ENCODE measurements at places on chromosomes 13 and 19.

GRCh38 chr19:29610213-29610573 is 4.1 kb downstream of the POP4 start:
- no peak for DNase-seq

GRCh38 chr13:27211771-27212364 is 39.5 kb upstream of the RPL21 start:
- DNase-seq, result no peak

DNA sequence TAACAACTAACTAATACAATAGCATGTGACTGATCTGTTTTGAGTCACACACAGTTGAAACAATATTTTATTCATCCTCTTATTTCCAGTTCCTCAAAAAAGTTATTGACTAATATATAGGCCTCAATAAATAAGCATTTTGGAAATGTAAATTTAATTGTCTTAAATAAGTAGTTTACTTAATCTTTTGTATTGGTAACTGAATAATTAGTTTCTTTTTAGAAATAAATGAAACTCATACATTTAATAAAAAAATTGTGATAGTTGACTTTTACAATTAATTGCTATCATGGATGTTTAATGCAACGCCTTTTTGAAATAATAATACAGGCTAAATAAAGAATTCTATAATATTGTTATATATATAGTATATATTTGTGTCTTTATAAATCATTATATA is 500.8 kb upstream of the PCDH20 start:
- DNase-seq, result no peak

- no peak for DNase-seq
Measured at GRCh38 chr13:40911341-40911740, 107.8 kb downstream of the ELF1 start.

DNA sequence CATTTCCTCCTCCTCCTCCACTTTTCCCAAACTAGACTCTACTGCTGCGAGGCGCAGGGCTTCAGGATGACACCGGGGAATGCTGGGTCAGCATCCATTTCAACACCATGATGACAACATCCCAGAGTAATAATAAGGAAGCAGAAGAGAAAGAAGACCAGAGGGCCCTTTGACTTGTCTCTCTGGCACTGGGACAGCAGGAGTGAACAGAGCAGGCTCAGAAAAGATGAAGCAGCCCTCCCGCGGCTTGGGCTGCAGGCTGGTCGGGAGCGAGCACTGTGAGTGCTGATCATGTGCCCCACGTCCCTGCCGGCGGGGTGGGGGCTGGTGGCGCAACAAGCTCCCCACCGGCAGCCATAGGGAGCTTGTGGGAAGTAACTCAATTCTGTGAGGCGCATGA is 30.5 kb downstream of the RANBP3 start:
- no peak for DNase-seq

DNA sequence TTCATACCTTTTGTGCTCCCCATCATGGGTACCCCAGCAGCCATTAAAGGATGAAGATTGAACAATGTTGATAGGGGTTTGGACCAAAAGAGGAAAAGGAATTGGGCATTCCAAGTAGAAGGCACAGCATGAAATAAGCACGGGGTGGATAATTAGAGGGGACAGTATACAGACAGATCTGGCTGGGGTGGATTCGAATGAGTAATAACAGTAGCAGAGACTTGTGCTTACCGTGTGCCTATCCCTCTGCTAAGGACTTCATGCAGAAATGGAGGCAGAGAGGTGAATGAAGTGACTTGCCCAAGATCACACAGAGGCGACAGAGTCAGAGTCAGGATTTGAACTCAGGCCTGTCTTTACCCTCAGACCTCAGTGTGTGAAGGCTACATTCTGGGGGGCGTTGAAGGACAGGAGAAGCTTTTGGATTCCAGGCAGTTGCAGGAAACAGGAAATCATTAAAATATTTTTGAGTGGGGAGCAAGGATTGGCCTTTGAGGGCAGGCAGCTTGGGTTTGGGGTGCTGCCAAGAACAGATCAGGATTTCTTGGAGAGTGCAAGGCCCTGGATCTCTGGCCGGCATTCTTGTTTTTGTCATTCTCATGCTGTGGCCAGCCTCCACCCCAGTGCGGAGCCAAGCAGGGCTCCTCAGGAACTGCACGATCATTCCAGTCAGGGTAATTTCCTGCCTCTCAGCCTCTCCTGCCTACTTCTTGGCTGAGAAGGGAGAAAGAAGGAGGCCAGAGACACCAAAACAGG is 18.7 kb downstream of the PAF1 start:
- no peak for DNase-seq

- no peak for DNase-seq
Measured at GRCh38 chr13:45109102-45109720, 11.1 kb upstream of the GTF2F2 start.

DNA sequence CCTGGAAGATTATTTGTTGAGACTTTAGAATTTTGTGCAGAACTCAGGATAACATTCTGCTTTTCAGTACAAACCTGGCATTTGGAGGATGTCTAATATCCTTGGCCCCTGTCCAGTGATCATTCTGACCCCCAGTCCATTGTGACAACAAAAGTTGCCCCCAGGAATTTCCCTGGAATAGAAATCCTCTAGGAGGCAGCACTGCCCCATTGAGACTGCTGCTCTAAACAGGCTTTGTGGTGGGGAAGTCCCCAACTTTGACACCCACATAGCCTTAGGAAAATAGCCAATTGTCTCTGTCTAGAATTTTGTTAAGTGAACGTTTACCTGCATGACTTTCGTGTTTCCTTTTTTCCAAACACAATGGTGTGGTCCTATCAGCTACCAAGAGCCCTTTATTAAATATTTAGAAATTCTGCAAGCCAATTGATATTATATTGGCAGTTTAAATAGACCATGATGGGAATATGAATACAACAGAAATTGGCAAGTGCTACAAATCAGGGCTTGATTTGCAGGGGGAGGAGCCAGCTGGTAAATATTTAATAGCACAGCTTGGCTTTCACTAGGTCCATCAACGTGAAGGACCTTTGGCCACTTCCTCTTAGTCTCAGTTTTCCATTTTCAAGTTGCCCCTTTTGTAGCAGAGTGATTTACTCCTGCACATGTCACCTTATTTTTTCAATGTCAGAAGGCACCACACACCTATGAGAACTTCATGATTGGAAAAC is 451.7 kb downstream of the EFNB2 start:
- no peak for DNase-seq

GRCh38 chr13:101845245-101846020 is 393.0 kb downstream of the ITGBL1 start:
- DNase-seq, result no peak

DNA sequence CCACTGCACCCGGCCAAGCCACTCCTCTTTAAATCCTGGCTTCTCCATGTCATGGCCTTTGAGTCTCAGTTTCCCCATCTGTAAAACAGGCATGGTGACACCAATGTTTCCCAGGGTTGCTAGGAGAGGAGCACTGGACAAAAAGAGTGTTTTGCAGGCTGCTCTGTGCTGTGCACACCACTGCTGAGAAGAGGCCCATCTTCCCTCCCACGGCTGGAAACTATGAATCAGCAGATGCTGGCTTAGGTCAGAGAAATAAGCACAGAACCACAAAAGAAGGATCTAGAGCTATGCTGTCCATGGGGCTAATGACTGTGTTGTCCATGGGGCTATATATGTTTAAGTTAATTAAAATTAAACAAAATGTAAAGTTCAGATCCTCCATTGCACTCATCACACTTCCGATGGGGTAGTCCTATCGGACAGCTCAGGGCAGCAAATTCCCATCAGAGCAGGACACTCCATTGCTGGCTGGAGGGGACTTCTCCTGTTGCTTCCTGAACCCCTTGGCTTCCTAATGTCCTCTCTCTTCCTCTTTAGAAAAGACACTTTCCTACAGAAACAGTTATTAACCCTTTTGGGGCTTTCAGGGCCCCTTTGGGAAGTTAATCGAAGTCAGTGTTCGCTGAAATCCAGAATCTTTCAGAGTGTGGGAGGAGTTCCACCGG is 37.1 kb downstream of the TSHZ3 start:
- DNase-seq, result peak; percentile 23

GRCh38 chr13:41956272-41956671 is 4.6 kb downstream of the VWA8 start:
- DNase-seq, result no peak

DNA sequence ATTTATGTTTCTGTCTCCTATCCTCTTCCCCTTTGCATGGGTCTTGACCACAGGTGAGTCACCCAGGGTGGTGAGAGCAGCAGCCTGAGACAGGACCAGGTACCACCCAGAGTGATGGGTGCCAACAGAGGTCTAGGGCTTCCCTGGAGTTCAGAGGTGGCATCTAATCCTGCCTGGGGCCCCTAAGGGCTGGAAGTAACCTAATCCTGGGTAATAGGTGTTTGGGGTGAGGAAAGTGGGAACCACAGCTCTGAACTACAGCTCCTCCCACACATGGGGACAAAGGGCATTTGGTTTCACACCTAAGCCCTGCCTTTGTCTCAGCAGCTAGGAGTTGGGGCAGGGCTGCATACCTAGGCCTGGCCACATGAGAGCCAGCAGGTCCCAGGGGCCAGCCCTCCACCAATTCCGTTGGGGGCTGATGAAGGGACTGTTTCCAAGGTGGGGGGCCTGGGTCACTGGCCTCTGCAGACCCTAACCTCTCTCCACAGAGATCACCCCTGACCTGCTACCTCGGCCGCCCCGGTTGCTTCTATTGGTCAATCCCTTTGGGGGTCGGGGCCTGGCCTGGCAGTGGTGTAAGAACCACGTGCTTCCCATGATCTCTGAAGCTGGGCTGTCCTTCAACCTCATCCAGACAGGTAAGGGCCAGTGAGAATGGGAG is 8.0 kb downstream of the SPHK2 start:
- no peak for DNase-seq

DNA sequence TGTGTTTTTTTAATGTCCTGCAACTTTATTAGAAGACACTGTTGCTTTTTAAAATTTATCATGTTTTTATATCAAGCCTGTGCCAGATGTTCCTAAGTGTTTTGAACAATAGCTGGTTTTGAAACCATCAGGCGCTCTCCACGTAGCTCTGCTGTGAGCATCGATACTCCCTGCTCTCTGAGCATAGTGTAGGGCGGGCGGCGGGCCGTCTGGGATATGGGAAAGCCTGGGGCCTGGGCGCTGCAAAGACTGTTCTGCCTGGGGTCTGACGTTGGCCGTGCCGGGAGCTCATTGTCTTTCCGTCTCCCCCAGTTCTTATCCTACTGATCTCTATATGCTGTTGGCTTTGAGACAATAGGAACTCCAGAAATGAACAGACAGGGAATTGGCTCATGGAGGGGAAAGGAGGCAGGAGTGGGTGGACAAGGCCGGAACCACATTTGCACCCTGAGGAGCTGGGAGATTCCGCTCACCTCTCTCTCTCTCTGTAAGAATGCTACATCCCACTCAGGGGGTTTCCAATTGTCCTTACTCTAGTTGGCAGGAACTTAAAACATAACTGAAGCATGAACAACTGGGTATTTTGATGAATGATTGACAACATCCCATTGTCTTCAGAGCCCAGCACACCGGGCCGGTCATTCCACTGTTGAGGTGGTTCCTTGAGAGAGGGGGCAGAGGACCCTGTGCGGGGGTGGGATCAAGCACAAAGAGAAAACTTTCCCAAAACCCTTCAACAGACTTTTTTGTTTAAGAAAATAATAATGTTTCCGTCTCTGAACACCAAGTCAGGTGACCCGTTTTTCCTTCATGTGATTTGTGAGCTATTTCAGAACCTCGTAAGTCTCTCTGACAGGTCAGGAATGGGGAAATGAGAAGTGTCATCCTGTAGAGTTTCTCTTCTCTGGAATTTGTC is 64.7 kb downstream of the COL4A2 start:
- no peak for DNase-seq

DNA sequence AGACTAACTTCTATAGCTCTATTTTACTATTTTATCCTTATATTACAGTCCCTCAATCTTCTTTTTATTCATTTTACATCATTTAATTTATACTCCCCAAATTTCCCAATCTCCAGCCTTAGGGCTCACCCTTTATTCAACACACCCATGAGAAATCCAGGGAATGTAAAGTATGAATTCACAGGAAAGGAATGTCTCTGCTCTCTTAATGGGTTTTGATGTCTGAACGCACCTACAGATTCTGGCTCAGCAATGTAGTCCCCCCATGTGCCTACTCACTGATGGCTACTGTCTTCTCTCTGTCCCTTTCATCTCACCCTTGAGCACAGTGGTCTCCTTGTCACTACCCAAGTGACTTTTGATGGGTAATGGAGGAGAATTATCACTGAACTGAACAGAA is 32.8 kb downstream of the TNFSF13B start:
- no peak for DNase-seq

GRCh38 chr19:19214159-19214490 is 2.4 kb downstream of the NCAN start:
- DNase-seq, result no peak

- DNase-seq, result no peak
Measured at GRCh38 chr19:2136796-2137195, 14.6 kb downstream of the AP3D1 start.

DNA sequence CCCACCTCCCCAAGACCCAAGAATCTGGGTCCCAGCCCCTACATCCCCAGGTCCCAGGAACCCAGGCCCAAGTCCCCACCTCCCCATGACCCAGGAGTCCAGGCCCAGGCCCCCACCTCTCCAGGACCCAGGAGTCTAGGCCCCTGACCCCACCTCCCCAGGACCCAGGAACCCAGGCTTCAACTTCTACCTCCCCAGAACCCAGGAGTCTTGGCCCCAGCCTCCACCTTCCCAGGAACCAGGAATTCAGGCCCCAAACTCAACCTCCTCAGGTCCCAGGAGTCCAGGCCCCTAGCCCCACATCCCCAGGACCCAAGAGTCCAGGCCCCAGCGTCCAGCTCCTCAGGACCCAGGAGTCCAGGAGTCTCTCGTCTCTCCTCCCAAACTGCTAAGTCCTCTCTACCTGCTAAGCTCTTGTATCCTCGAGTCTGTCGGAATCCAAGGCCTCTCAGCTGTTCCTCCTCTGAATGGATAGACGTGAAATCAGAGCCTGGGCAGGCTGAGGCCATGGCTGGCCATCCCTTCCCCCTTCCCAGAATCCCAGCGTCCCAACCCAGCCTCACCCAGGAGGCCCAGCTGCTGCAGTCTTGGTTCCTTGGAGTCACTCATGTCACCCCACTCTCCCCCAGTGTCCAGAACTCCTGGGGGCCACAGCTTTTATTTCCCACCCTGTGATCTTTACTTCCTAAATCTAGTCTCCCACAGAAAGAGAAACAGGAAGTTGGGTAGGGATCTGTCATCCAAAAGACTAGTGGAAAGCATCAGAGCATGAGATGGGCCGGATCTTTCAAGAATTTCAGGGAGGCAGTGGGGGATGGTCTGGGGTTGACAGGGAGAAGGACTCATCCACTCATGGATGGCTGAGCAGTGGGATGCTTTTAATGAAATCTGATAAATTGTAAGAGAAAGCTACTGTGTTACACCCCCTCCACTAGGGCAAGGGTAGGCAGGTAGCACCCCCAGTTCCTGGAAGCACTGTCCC is at the start of gene CD209:
Gene CD209, minus strand, starts transcription at position 632 of the 982 bp plus-strand sequence. Its CDS starts 23 bp downstream, at position 609.
- DNase-seq, result no peak

- DNase-seq, result no peak
Measured at GRCh38 chr13:99226513-99226912, 25.9 kb downstream of the UBAC2 start.

DNA sequence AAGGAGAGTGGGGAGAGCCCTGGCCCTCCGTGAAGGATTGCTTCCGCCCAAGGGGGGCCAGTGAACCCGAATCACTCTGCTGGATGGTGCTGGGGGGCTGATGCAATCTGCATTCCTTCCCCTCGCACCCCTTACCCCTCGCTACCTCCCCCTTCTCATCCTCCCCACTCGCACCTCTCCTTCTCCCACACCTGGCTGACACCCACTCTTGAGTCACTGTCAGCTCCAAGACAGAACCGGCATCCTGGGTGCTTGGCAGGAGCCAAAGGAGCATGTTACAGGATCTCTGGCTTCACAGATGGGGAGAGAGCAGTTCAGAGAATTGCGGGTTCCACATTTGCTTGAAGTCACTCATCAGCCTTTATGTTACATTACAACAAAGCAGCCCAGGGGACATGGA is 125.9 kb upstream of the GJB6 start:
- DNase-seq, result no peak

Measured in stimulated activated CD4-positive, alpha-beta T cell treated with anti-CD3 and anti-CD28 coated beads, TNF-alpha, amount 100 ng/mL, for 24 hours (primary cell).